ENCODE measurements at places on chromosomes 6 and 20.

- DNase-seq: no peak
Measured at GRCh38 chr20:61908057-61909026, 157.3 kb downstream of the TAF4 start.

GRCh38 chr20:43586641-43587040 is 4.1 kb upstream of the IFT52 start:
- DNase-seq: no peak

DNA sequence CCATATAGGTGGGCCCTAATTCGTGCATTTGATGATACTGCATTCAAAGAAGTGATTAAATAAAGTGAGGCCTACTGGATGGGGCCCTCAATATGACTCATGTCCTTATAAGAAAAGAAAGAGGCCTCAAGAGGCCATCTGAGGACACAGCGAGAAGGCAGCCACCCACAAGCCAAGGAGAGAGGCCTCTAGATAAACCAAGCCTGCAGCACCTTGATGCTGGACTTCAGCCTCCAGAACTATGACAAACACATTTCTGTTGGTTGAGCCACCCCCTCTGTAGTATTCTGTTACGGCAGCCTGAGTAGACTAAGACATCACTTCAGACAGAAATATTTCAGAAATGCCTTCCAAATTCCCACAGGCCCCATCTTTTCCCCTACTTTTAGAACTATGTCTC is 82.5 kb upstream of the PLEKHG1 start:
- DNase-seq: no peak

DNA sequence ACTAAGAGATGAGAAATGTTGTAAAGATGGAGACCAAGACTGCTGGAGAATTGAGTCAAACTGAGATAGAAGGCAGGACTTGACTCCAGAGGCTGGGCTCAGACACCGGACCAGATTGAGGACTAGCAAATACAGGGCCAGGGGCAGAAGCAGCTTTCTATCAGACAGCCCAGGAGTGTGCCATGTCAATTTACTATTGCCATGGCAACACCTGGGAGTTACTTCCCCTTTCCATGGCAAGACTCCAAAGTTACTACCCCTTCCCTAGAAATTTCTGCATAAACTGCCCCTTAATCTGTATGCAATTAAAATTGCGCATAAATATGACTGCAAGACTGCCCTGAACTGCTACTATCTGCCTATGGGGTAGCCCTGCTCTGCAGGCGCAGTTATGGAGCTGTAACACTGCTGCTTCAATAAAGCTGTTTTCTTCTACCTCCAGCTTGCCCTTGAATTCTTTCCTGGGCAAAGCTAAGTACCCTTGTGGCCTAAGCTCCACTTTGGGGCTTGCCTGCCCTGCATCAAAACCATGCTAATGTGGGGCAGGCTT is 90.1 kb upstream of the EDN1 start:
- DNase-seq: no peak

GRCh38 chr20:1900321-1900801 is 5.2 kb downstream of the SIRPA start:
- DNase-seq: no peak

DNA sequence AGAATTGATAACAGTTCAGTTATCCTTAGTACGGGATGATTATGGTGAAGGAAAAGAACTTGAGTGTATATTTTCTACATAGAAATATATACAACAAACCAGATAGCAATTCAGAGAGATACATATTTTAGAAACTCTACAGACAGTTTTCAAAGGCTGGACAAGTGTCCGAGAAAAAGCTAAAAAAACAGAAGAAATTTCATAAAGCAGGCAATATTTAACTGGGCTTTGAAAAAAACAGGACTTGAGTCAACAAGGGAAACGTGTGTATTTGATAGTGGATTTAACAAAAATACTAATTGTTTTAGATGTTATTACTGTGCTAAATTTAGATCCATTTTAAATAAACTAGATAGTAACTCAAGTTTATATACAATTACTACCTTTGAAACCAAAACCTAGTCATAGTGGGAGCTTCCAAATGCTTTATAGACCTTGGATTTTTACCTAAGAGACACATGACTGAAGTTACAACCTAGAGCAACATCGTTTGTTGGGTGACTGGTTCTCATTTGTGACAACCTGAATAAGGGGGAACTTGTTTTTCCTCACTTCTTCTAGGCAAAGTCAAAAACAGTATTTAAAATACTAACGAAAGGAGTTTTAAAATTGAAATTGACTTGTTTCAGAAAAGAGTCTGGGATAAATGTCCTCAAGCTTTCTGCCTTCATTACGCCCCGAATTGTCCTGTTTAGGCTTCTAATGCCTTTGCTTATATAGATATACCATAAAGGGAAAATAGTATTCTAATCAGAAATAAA is 116.7 kb upstream of the PRSS16 start:
- no peak for DNase-seq

- no peak for DNase-seq
Measured at GRCh38 chr6:66533921-66534404, 826.9 kb upstream of the EYS start.

DNA sequence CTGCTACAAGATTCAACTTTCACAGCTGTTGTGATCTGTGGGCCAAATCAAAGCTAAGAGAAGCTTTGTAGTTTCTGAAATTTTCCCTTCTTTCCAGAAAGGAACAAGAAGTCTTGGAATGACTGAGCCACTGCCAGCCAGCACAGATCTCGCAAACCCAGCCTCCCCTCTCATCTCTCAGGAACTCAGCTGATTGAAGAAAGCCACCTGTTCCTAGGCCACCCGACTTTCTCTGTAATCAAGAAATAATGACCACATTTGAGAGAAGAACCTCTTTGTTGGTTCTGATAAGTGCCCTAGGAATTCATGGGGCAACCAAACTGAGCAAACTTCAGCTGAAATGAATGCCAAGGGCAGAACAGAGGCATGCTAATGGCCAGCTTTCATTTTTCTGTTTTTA is 61.7 kb downstream of the HDGFL1 start:
- no peak for DNase-seq

GRCh38 chr20:57685146-57685758 is 24.6 kb downstream of the PMEPA1 start:
- no peak for DNase-seq

- no peak for DNase-seq
Measured at GRCh38 chr6:5190507-5190906, 70.2 kb downstream of the LYRM4 start.

GRCh38 chr20:13183005-13183404 is 38.1 kb upstream of the ISM1 start:
- no peak for DNase-seq

DNA sequence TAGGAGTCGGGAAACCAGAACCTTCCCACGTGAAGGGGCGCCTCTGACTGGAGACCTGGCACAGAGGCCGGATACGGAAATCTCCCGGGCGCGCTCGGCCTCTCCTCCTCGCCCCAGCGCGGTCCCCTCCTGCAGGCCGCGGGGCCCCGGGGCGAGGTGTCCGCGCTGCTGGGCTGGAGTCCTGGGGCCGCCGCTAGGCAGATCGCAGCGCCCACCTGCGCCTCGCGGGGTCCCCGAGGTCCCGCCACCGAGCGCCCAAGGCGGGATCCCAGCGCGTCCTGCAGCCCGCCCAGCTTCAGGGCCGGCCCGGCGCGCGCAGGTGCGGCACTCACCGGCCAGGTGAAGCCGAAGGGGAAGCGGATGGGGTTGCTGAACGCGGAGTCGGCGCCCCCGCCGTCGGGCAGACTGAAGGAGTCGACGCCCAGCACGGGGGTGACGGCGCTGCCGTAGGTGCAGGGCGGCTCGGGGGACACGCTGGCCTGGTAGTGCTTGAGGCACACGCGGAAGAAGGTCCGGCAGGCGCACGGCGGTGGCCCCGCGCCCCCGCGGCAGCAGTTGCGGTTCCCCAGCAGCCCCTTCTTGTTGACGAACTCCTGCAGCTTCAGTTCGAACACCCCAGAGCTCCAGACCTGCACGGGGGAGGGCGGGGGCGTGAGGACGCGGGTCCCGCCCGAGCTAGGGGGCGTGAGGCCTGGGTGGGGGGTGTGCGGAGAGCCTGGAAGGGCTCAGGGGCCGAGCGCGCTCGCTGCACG is 1.5 kb downstream of the DLL1 start:
- DNase-seq: peak; percentile 30

DNA sequence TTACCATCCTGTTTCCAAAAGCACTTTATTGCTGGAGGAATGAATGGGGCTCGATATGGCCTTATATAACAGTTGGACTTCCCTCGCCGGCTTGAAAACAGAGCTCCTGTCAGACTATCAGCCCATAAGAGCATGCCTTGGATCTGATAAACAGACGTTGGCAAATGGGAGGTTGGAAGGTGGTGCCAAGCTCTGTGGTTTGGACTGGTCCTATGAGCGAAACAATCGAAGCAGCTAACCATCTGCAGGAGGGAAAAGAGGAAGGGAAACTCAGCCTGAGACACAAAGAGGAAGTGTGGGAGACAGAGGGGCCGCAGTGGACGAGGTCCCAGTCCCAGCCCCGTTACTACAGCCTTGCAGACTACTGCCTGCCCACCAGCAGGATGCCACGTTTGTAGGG is 92.9 kb downstream of the TFAP2C start:
- no peak for DNase-seq

- no peak for DNase-seq
Measured at GRCh38 chr20:46130534-46130933, 12.4 kb downstream of the CD40 start.

DNA sequence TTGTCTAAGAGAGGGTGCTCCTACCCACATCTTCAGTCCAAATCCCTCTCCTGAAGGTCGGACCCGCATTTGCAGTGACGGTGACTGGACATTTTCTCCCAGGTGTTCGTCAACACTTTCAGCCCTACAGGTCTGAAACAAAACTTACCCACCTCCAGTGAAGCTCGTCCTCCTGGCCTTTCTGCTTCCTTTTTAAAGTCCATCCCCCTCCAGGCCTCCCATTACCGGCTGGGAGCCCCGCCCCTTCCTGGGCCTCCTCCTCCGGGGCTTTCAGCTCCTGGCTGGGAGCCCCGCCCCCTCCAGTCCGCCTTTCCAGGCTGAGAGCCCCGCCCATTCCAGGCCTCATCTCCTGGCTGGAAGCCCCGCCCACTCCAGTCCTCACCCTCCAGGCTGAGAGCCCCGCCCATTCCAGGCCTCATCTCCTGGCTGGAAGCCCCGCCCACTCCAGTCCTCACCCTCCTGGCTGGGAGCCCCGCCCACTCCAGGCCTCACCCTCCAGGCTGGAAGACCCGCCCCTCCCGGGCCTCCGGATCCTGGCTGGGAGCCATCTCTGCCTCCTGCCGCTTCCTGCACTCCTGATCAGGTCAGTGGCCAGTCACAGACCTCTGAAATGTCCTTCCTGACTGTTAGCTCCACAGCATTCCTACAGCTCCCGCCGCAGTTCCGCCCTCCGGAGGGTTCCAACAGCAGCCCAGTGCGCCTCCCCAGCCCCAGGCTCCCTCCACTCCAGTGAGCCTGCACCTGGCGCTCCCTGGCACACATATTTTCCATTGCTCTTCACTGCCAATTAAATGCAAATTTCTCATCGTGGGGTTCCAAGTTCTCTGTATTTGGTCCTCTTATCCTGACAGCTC is 98.5 kb downstream of the LY86 start:
- DNase-seq: no peak

DNA sequence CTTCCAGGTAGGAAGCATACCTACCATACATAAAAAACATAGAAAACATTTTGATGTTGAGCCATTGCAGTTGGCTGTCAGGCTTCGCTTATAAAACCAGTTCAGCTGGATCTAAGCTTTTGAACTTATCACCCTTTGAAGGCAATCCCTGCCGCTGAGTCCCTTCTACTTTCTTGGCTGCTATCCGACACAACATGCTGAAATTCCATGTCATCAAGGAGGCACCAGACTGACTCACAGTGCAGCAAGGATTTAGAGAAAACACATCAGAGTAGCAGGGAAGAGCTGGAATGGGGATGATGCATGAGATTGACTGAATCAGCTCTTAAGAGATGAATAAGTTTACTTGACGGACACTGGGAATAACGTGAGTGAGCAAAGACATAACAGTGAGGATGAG is 135.0 kb upstream of the MAN1A1 start:
- no peak for DNase-seq

DNA sequence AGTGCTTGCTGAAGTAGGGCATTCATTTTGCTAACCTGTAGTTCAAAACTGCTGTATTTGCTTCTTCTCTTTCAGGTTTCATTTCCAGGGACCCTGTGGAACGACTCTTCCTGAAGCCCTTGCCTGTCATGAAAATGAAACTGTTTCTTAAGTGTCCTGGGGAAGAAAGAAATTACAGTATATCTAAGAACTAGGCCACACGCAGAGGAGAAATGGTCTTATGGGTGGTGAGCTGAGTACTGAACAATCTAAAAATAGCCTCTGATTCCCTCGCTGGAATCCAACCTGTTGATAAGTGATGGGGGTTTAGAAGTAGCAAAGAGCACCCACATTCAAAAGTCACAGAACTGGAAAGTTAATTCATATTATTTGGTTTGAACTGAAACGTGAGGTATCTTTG is 3.4 kb upstream of the NOL7 start:
- no peak for DNase-seq

GRCh38 chr20:2757001-2757400 is 43.4 kb downstream of the CPXM1 start:
- no peak for DNase-seq

GRCh38 chr6:163659803-163660202 is 245.3 kb downstream of the QKI start:
- DNase-seq: no peak

- no peak for DNase-seq
Measured at GRCh38 chr20:14310977-14311627, 26.3 kb downstream of the FLRT3 start.

DNA sequence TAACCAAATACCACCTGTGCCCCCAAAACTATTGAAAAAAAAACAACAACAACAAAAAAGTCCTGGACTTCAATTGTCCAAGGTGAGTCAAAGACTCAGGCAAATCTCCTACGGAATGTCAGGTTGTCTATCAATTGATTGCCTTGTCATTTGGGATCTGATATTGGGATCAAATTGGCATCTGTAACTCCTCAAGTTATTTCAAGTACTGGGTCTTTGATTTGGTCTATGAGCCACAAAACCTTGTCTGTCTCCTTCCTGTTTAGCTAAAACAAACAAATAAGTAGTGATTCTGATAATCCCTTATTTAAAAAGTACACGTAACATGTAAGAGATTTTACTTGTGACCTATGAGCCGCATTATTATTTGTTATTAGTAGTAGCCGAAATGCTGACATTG is 231.6 kb upstream of the ZNF217 start:
- DNase-seq: no peak

GRCh38 chr20:24872291-24873024 is 76.6 kb upstream of the CST7 start:
- no peak for DNase-seq

GRCh38 chr6:77231438-77232305 is 231.6 kb downstream of the HTR1B start:
- DNase-seq: no peak

DNA sequence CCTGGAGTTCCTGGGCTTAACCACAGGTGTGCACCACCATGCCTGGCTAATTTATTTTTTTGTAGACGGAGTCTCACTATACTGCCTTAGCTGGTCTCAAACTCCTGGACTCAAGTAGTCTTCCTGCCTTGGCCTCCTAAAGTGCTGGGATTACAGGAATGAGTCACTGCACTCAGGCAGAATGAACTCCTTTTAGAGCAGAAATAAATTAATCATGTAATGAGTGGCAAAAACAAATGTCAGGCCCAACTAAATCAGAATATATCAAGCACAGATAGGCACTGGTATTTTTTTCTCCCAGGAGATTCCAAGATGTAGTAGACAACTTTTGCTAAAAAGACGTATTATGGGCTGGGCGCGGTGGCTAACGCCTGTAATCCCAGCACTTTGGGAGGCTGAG is 2.6 kb downstream of the RPS10 start:
- DNase-seq: no peak

- no peak for DNase-seq
Measured at GRCh38 chr20:51128198-51128597, 105.3 kb upstream of the KCNG1 start.

GRCh38 chr20:35616465-35617396 is 1.1 kb downstream of the SPAG4 start:
- DNase-seq: peak; percentile 35

GRCh38 chr20:57786304-57786932 is 76.6 kb upstream of the PMEPA1 start:
- no peak for DNase-seq
